ENCODE measurements at places on chromosomes 16 and 17.

DNA sequence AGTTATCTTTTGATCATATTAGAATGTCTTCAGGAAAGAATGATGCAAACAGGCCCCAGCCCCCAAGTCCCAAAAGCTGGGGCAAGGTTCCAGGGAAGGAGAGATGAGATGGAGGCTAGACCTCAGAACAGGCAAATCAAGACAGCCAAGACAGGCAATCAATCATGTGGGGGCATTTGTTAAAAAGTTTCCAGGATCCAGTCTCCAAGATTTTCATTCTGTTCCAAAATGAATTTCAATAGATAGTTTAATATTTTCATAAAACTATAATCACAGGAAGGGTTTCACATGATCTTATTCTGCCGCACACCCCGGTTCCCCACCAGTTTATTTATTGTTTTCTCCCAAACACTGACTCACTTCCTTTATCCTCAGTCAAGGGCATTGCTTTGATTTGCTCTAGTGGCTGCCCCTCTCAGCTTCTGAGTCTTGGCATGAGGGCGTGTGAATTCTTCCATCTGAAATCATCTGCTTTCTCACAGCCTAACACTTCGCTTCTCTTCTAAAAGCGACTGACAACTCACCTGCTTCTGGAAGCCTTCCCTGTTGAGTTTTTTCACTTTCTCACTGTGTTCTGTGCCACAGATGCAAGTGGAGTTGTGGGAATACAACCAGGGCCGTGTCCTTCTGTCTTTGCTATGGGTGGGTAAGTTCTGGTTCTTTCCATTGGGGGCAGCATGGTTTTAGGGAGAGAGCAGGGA is 12.2 kb upstream of the TERF2 start:
- peak; percentile 60 for DNase-seq

DNA sequence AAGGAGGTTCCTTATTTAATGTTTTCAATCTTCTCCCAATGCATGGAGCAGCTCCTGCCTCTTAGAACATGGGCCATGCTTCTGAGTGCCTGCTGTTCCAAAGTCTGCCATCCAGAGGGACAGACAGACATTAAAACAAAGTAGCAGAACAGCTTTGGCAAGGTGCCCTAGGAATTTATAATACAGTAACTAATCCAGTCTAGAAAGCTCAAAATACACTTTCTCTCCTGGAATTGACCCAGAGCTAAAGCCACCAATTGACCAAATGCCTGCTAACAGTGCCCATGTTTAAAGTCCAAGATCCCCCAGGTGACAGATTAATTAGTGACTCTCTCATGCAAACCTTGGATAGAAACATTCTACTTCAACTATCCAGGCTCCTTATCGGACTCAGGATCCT is 11.1 kb upstream of the CHRNE start:
- DNase-seq, result no peak

GRCh38 chr17:14308965-14309879 is 8.3 kb downstream of the HS3ST3B1 start:
- peak; percentile 83 for DNase-seq

GRCh38 chr17:60463157-60463835 is 41.0 kb downstream of the CHCT1 start:
- DNase-seq, result no peak

DNA sequence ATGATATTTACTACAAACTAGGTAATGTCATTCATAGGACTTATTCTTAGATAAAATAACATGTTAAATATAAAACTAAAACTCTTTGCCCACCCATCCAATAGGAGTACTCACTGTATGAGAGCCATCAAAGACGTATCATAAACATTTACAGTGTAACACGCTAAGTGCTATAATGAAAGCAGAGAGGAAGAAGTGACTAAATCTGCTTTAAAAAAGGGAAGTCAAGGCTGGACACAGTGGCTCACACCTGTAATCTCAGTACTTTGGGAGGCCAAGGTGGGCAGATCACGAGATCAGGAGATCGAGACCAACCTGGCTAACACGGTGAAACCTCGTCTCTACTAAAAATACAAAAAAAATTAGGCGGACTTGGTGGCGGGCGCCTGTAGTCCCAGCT is 32.4 kb downstream of the SPAG9 start:
- no peak for DNase-seq

- DNase-seq, result no peak
These were observed 31.9 kb downstream of the BRD7 start for GRCh38 chr16:50336884-50337283.

GRCh38 chr16:58589326-58589905 is 40.2 kb downstream of the CNOT1 start:
- DNase-seq, result peak; percentile 20

DNA sequence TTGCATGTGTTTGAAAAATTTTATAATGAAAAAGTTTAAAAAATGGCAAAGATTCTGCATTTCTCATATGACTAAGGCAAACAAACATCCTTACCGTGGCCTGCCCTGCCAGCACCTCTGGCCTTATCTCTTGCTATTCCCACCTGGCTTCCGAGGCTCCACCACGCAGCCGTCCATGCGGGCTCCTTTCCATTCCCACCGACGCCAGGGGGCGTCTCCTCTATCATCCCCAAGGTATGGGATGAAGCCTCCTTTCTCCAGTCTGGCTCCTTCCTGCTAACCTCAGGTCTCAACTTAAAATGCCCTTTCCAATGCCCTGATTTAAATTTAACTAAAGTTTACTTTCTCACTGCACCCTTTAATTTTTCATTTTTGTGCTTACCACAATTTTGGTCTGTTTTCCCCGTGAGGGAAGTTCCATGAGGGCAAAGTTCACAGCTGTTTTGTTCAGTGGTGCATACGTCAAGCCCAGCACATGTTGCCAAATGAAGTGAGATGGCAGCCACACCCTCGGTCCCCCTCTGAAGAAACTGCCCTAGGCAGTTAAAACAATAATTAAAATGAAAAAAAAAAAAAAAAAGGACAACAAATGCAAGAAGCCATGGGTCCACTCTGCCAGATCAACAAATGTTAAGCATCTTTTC is 13.3 kb upstream of the SDK2 start:
- peak; percentile 6 for DNase-seq

DNA sequence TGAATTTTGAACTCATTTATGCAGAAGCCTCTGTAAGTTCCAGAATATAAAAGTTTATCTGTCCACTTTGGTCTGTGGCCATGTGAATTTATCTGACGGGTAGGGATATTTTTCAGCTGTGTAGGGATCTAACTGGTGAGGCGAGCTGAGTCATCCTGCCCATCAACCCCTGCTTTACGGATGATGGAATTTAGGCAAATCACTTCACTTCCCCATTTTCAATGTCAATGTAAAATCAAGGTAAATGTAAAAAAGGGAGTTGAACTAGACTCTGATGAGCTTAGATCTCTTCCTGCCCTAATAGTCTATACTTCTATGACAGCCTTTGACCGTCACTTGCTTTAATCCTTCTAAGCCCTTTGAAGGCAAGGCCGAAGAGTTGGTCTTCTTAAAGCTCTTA is 2.6 kb downstream of the SLC16A6 start:
- DNase-seq, result no peak

DNA sequence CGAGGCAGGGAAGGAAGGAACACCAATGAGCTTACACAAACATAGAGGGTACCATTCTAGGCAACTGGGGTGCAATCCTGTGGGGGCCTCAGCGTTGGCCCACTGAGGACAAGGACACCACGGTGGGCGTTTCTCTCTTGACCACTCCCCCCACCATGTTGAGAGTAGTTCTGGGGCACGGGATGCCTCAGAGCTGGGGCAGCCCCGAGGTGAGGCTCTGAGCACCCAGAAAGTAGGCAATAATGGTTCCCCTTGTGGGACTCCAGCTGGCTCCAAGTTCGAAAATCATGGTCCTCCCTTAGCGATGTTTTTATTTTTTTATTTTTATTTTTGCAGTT is 5.1 kb downstream of the PRSS21 start:
- no peak for DNase-seq

DNA sequence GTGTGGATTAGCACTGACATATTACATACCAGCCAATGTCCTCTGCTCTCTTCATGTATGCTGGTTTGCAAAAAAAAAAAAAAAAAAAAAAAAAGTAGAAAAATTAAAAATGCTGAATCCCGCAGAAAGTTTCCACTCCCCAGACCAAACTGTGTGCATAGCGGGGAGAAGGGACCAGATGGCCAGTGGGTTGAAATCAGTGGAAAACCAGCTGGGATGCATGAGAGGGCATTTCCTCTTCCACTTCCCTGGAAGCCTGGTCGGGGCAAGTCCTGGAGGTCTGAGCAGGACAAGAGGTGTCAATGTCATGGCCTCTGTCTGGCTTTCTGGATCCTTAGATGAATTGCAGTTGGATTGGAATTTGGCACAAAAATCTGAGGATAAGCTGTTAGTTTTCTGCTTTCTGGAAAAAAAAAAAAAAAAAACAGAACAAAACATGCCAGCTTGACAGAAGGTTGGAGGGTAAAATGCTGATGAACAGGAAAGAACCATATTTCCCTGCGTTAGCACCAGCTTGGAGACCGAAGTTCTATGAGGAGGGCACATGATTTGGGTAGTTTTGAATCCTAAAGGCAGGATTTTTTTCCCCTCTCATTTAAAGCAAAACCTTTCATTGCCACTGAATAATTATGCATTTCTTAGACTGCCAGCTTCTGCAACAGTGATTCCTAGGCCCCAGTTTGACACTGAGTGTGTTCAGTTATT is 941.5 kb upstream of the EEF2KMT start:
- no peak for DNase-seq

DNA sequence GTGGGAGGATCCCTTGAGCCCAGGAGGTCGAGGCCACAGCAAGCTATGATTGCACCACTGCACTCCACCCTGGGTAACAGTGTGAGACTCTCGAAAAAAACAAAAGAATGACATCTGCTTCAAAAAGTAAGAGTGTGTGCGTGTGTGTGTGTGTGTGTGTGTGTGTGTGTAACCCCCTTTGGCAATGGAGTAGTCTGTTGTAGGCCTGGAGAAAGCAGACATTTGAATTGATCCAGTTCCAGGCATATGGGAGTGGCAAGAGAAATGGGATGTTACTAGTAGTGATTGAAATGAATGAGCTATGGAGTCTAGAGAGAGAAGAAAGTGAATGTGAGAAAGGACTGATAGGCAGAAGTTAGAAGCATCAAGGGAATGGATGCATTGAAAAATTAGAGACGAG is 9.9 kb downstream of the CASC3 start:
- no peak for DNase-seq

DNA sequence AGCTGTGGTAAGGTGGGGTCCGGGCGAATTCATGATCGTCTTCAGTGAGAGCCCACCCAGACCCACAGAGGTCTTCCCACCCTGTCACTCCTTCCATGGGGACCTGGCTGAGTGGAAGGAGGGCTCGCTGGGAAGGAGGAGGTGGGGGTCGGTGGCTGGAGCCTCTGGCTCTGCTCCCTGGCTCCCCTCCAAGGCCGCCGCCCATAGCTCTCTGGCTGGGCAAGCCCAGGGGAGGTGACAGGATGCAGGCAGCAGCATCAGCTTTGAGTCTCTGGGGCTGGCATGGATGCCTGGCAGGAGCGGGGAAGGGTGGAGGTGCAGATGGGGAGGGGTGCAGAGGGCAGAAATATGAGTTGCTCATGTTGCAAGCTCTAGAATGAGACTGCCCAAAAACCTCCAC is 147.0 kb downstream of the ENGASE start:
- DNase-seq, result no peak

GRCh38 chr17:46122486-46122871 is 70.8 kb downstream of the KANSL1 start:
- no peak for DNase-seq

Data from fibroblast of skin of left quadriceps (primary cell).